ENCODE measurements at places on chromosomes 6 and 20.

- no peak for DNase-seq
Observed at GRCh38 chr6:95185874-95186273, 391.5 kb upstream of the MANEA start.

- no peak for DNase-seq
Observed at GRCh38 chr6:69696273-69696672, 100.5 kb downstream of the LMBRD1 start.

GRCh38 chr6:55694148-55694547, 115.2 kb upstream of the HMGCLL1 start:
- no peak for DNase-seq

DNA sequence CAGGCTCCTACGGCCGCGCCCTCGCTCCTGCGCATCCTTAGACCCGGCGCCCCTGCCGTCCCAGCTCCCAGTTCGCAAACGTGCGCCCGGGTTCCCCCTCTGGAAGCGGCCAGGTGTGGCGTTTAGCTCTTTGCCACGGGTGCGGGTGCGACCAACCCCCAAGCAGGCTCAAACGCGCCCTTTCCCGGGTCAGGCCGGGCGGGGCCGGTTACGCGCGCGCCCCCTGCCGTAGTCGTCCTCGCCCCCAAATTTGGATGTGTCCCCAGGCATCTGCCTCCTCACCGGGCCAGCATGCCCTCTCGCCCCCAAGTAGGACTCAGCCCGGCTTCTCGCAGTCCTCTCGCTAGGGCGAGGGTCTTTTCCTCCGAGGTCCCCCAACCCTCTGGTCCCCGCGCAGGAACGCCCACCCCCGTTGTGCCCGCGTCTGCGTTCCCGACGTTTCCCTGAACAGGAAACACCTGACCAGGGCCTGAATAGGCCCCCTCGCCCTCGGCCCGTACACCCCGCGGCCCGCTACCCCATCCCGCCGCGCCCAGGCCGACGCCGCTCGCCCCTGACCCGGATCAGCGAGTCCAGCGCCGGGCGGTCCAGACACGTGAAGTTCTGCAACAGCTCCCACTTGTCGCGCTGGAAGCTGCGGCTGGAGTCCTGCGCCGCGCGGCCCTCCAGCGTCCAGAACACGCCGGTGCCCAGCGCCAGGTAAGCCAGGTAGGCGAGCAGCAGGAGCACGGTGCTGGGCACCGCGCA, 520 bp downstream of the KCNK17 start:
- no peak for DNase-seq

DNA sequence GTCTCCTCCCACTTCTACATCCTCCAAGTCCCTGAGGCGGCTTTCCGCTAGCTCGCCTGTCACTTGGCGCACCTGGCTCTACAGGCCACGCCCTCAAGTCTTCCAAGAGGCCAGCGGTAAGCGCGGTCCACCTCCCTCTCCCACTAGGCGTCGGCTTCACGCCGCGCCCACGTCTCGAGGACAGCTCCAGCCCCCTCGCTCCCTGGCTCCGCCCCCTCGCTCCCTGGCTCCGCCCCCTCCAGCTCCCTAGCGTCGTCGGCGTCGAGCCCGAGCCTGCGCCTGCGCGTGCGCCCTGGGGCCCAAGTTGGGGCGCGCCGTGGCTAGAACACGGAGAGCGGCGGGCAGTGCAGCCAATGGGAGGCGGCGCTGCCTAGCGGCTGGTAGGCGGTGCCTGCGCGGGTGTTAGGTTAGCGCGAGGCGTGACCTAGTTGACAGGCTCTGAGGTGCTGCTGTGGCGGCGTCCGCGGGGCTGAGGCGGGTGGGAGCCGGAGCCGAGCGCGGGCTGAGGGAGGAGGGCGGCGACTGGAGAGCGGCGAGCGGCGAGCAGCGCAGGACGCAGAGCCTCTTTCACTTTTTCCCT, at the start of gene MACROD2:
TSS of gene MACROD2 (plus strand) at position 431 of the 580 bp plus-strand sequence.
- peak; percentile 7 for DNase-seq

DNA sequence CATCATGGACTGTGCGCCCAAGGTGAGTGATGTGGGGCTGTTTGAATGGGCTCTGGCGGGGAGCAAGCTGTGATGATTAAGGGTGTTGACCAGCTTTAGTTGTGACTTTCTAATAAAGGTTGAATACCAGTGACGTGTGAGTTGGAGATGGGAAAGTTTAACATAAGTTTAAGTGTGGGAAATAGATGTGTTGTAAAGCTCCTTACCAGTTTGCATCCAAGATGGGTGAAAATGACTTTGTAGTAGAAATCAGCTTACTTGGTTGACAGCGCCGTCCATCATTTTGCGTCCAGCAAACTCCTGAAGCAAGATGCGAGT, 372 bp downstream of the CASS4 start:
- no peak for DNase-seq

GRCh38 chr6:106790149-106790770, 160.9 kb downstream of the QRSL1 start:
- DNase-seq: no peak

Measured in Panc1 (cell line).